Right lung (tissue), 10 donors: ENCODE measurements at places on chromosomes 4 and X. TPM values are rescaled to one million over a fixed set of nuclear protein-coding genes. Genes with fewer than 3 reads are reported as not detected.

HTN1 gene
- 0.03 TPM for polyA plus RNA-seq

ASB12 gene
- 1.2 TPM for polyA plus RNA-seq

LRP2BP gene
- polyA plus RNA-seq = 4.5 TPM

CPZ gene
- 1.5 TPM for polyA plus RNA-seq

DCX gene
- polyA plus RNA-seq = 0.27 TPM

PDZD4 gene
- 8.5 TPM for polyA plus RNA-seq

OCRL gene
- polyA plus RNA-seq = 23.3 TPM

ADGRL3 gene
- 17.9 TPM for polyA plus RNA-seq
